Spleen (tissue), 13 donors: ENCODE measurements at places on chromosomes 13 and 19. TPM values are rescaled to one million over a fixed set of nuclear protein-coding genes. Genes with fewer than 3 reads are reported as not detected.
A peak's percentile ranks its signal among the peaks of the same experiment; 100 is the strongest.

Gene SLC25A41
- total RNA-seq, result not detected

Gene ZNF583
- total RNA-seq, result 10.6 TPM

Gene CADM4
- 2.0 TPM for total RNA-seq

Gene C19orf73
- 0.70 TPM for total RNA-seq

Gene IL12RB1
- 28.7 TPM for total RNA-seq

- H3K4me1 ChIP-seq, result peaks cover 8% of the 10 kb centered on the region
- H3K27me3 ChIP-seq, result no peaks in the 10 kb centered on the region
- H3K27ac ChIP-seq, result no peak overlapping the region
- H3K36me3 ChIP-seq, result no peaks in the 10 kb centered on the region
These were observed 43.8 kb upstream of the GRTP1 start for GRCh38 chr13:113407531-113408393.

GRCh38 chr19:51359294-51359693 lies 6.9 kb downstream of the ETFB start:
- H3K27ac ChIP-seq, result no peak overlapping the region
- H3K4me3 ChIP-seq, result no peak overlapping the region
- peaks cover 4% of the 10 kb centered on the region for H3K36me3 ChIP-seq

GRCh38 chr13:109611912-109612691 lies 174.3 kb downstream of the IRS2 start:
- H3K4me1 ChIP-seq, result no peaks in the 10 kb centered on the region
- H3K27ac ChIP-seq, result no peak overlapping the region
- no peaks in the 10 kb centered on the region for H3K36me3 ChIP-seq
- no peaks in the 10 kb centered on the region for H3K27me3 ChIP-seq

DNA sequence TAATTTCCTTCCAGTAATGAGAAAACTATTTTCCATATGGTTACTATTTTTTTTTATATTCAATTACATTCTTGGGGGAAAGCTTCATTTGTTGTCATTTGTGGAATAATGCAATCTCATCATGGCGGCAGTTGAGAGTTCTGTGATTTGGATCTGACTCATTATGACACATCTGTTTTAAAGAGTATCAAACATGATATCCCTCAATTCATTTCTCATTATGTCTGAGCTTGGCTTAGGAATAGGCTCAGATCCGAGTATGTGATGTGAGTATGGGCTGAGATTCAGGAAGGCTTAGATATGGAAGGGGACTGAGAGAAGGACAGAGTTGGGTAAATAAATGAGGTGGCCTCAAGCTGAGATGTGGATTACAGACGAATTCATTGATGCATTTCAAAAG lies 64.4 kb downstream of the POSTN start:
- no peak overlapping the region for H3K27ac ChIP-seq
- no peak overlapping the region for H3K4me3 ChIP-seq
- no peaks in the 10 kb centered on the region for H3K4me1 ChIP-seq
- no peaks in the 10 kb centered on the region for H3K27me3 ChIP-seq
- H3K36me3 ChIP-seq, result no peaks in the 10 kb centered on the region
- DNase-seq, result no peak

DNA sequence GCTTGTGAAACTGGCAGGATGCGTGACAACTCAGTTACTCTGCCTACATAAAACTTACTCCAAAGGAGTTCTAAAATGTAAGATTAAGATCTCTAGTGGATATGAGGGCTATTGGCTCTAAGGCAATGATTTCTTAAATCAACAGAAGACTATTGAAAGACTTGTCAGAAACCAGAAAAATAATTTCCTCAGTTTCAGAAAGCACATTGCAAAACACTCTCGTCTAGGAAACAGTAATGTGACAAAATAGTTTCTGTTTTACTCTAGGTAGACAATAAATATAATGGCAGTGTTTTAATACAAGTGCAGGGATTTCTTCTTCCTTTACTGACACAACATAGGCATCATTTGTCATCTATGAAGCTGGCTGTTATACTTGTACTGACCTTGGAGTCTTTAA lies 230.1 kb downstream of the KCTD12 start:
- peak overlapping the region; percentile 60 for H3K27ac ChIP-seq
- no peaks in the 10 kb centered on the region for H3K36me3 ChIP-seq
- H3K4me3 ChIP-seq, result no peak overlapping the region

DNA sequence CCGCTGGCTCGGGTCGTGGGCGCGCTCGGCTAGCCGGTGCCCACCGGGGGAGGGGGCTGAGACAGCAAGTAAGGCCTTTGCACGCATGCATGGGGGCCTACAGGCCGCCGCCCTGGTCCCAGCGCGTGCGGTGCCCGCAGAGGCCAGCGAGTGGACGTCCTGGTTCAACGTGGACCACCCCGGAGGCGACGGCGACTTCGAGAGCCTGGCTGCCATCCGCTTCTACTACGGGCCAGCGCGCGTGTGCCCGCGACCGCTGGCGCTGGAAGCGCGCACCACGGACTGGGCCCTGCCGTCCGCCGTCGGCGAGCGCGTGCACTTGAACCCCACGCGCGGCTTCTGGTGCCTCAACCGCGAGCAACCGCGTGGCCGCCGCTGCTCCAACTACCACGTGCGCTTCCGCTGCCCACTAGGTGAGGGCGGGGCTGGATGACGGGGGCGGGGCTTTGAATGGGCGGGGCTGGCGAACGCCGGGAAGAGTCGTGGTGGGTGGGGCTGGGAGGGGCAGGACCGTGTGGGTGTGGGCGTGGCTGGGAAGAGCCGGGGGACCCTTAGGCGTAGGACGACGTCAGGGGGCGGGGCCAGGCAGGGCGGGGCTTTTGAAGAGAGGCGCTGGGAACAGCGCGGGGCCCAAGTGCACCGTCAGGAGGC lies 2.1 kb downstream of the CILP2 start:
- H3K27ac ChIP-seq, result no peak overlapping the region
- no peaks in the 10 kb centered on the region for H3K27me3 ChIP-seq
- peaks cover 10% of the 10 kb centered on the region for H3K4me1 ChIP-seq
- DNase-seq, result peak; percentile 92

DNA sequence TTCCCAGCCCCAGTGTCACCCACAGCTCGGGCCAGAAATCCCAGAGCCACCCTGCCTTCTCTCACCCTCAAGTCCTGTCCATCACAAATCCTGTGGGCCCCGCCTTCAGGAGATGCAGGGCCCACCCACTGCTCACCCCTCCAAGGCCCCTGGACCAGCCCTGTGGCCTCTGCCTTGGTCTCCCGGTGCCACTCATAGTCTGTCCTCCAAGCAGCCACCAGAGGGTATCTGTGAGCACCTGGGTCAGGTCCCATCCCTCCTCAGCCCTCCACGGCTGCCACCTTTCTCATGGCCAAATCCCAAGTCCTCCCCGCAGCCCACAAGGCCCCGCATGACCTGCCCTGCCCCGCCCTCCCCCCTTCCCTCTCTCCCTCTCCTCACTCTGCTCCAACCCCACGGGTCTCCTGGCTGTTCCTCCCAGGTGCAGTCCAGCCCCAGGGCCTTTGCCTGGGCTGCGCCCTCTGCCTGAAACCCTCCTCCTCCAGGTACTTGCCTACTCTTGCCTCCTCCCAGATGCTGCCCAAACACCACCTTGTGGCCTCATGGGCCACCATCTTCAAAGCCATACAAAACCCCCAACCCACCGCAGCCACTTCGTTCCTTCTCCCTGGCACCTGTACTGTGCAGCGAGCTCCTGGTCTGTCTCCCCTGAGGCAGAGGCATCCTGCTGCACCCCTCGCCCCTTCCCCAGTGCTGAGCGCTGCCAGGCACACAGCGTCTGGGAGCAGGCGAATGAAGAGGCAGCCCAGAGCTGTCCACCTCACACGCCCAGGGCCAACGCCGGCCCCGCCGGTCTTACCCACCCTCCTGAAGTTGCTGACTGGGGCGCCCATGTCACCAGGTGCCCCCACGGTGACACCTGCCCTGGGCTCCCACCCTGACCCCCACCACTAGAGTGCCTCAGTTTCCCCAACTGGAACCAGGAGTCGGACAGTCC lies 13.2 kb upstream of the UQCR11 start:
- no peak overlapping the region for H3K4me3 ChIP-seq
- H3K4me1 ChIP-seq, result peaks cover 15% of the 10 kb centered on the region
- H3K27ac ChIP-seq, result no peak overlapping the region

DNA sequence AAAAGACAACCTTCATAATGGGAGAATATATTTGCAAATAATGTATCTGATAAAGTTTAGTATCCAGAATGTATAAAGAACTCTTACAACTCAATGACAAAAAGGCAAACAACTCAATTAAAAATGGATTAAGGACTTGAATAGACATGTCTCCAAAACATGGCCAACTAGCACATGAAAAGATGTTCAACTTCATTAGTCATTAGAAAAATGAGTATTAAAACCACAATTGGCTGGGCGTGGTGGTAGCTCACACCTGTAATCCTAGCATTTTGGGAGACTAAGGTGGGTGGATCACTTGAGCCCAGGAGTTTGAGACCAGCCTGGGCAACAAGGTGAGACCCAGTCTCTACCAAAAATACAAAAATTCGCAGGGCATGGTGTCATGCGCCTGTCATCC lies 18.8 kb upstream of the ZMYM5 start:
- H3K4me3 ChIP-seq, result no peak overlapping the region
- H3K27ac ChIP-seq, result no peak overlapping the region
- H3K36me3 ChIP-seq, result no peaks in the 10 kb centered on the region
- no peaks in the 10 kb centered on the region for H3K4me1 ChIP-seq
- no peak for DNase-seq

- no peaks in the 10 kb centered on the region for H3K4me1 ChIP-seq
- no peak overlapping the region for H3K27ac ChIP-seq
- DNase-seq, result peak; percentile 63
These were observed 15.9 kb upstream of the PLPP2 start for GRCh38 chr19:307111-307531.

- no peaks in the 10 kb centered on the region for H3K36me3 ChIP-seq
- no peak for DNase-seq
These were observed 11.2 kb downstream of the UNC13A start for GRCh38 chr19:17677002-17677401.

DNA sequence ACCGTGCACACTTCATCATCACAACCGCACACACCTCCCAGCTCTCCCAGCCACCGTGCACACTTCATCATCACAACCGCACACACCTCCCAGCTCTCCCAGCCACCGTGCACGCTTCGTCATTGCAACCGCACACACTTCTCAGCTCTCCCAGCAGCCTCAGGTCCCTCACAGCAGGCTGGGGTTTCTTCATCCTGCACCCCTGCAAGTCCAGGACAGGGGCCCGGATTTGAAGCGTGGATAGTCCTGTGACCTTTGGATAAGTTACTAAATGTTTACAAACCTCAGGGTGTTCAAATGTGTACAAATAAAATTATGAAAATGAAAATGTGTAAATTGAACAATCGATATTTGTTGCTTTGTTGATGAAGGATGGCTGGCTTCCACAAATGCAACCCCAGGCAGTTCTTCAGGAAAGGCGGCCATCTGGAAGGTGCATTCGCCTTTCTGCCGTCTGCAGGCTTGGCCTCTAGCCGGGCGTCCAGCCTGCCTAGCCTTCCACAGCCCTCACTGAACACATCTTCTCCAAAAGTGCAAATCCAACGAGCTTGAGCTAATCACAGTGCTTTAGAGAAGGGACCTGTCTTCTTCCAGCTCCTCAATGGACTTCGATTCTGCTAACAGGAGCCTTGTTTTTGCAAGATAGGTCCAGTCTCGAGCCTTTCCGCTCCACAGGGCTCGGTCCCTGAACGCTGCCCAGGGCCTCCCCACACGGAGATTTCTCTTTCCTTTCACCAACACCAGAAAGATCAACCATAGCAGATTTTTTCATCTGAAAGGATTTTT lies 74.2 kb downstream of the SPACA7 start:
- H3K27ac ChIP-seq, result no peak overlapping the region
- H3K4me3 ChIP-seq, result no peak overlapping the region
- no peaks in the 10 kb centered on the region for H3K4me1 ChIP-seq
- DNase-seq, result peak; percentile 47
- peaks cover 15% of the 10 kb centered on the region for H3K27me3 ChIP-seq
